ENCODE measurements at places on chromosomes 5 and 9.
A peak's percentile ranks its signal among the peaks of the same experiment; 100 is the strongest.

GRCh38 chr5:149549461-149550267, 1.6 kb downstream of the CSNK1A1 start:
- DNase-seq: peak; percentile 52

- no peak for DNase-seq
These were observed 20.1 kb downstream of the GRHPR start for GRCh38 chr9:37442556-37442955.

GRCh38 chr9:72888067-72888466, 64.8 kb downstream of the ALDH1A1 start:
- DNase-seq: no peak

- no peak for DNase-seq
These were observed 110.4 kb downstream of the TLE4 start for GRCh38 chr9:79682076-79682736.

DNA sequence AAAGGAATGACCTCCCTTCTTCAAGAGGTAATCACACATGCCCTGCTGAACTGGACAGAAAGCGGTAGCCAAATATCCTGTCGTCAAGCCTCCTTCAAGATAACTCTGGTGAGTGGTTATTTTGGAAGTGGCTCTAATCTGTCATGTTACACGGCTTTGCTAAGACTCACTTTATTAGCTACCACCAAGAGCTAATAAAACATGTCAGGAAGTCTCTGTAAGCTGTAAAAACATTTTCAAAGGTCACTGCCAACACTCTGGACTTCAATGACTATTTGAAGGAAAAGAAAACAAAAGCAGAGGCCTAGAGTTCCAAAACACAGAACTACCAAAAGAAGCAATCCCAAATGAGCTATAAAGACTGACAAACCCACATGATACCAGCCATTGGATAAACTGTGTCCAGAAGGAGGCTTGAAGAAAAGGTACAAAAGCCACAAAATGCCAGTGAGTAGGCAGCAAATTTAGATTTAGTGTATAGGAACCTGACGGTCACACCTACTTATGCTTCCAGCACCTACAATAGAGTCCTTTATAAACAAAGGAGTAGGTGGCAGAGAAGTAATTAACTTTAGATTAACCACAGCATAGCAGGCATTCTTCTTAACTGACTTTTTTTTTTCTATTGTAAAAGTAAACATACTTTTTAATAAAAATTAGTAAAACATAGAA, 97.3 kb upstream of the EQTN start:
- DNase-seq: no peak

GRCh38 chr9:37836386-37836785, 35.8 kb downstream of the DCAF10 start:
- DNase-seq: no peak

- DNase-seq: no peak
These were observed 607.2 kb downstream of the EFNA5 start for GRCh38 chr5:107063511-107063910.

DNA sequence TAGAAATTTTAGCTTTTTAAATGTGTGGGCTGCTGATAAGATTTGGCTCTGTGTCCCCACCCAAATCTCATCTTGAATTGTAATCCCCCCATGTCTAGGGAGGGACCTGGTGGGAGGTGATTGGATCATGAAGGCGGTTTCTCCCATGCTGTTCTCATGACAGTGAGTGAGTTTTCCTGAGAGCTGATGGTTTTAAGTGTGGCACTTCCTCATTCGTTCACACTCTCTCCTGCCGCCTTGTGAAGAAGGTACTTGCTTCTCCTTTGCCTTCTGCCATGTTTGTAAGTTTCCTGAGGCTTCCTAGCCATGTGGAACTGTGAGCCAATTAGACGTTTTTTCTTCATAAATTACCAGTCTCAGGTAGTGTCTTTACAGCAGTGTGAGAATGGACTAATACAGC, 127.8 kb upstream of the MVB12B start:
- DNase-seq: no peak

DNA sequence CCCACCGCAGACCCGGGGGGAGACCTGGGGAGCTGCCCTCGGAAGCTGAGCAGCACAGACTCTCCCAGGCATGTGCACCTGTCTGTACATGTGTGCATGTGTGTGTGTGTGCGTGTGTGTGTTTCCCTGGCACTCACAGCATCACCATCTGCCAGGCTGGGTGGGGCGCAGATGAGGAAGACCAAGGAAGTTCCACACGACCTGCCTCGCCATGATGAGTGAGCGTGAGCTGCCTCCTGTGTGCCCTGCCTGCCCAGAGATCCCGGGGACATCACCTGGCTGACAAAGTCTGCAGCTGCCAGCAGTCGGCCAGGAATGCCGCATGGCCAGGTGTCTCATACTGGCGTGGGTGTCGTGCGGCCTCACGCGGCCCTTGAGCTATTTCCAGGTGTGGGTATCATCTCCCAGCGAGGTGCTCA, 4.0 kb upstream of the GPSM1 start:
- DNase-seq: no peak

DNA sequence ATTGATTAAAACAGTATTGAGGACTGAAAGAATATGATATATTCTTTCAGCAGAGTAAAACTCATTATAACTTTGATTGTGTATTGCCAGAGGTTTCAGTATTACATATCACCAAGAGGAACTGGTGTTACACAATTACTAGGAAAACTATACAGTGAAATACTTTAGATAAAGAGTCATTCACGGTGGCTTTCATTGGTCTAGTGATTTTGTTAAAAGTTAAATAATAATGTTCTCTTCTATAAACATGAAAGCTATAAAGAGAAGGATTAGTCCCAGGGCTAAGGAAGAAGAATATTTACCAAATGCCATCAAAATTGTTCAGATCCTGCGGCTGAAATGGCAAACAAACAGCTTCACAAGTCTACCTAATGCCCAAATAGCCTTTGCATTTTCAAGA, 306.2 kb downstream of the SEMA5A start:
- DNase-seq: no peak

- DNase-seq: peak; percentile 17
These were observed 49.9 kb upstream of the KCNN2 start for GRCh38 chr5:114311968-114312367.

DNA sequence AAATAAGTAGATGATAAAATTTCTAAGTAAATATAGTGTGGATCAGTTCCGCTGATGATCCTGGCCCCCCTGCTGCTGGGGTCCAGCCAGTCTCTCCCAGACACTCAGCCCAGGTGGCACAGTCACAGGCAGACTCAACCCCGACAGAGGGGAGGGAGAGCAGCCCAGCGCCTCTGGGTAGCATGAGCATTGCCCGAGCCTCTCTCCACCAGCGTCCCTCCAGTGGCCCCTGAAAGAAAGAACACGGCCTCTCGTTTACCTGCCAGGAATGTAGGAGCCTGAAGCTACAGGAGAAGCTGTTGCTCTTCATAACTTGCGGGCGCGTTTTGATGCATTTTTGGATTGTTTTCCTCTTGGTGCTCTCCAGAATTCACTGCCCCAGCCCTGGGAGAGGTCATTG, 68.8 kb upstream of the ICE1 start:
- DNase-seq: no peak

DNA sequence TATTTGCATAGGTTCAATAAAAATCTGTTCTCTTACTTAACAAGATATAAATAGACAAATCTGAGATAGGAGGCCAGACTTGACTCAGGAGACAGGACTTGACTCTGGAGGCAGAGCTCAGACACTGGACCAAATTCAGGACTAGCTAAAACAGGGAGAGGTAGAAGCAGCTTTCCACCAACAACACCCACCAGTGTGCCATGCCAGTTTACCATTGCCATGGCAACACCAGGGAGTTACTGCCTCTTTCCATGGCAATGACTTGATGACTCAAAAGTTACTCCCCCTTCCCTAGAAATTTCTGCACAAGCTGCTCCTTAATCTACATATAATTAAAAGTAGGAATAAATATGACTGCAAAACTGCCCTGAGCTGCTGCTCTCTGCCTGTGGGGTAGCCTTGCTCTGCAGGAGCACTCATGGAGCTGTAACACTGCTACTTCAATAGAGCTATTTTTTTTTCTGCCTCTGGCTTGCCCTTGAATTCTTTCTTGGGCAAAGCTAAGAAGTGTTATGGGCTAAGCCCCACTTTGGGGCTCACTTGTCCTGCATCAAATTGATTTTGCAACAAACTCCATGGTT, 473.0 kb downstream of the PLK2 start:
- peak; percentile 39 for DNase-seq

- DNase-seq: no peak
These were observed 157.0 kb downstream of the FAM114A2 start for GRCh38 chr5:153881687-153882086.

DNA sequence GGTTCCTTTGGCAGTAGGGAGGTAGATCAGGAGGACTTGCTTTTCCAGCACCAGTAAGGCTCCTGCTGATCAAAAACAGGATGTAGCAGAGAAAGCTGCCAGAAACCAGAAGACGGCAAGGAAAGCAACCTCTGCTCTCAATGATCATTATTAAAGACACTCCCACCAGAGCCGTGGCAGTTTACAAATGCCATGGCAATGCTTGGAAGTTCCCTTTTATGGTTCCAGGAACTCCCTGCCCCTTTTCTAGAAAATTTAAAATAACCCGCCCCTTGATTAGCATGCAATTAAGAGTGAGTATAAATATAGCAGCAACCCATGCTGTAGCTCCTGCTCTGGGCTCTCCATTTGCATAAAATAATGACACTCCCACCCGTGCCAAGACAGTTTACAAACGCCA, 16.1 kb downstream of the EQTN start:
- DNase-seq: no peak

- DNase-seq: no peak
These were observed 1933.2 kb upstream of the WWC1 start for GRCh38 chr5:166358127-166358830.

DNA sequence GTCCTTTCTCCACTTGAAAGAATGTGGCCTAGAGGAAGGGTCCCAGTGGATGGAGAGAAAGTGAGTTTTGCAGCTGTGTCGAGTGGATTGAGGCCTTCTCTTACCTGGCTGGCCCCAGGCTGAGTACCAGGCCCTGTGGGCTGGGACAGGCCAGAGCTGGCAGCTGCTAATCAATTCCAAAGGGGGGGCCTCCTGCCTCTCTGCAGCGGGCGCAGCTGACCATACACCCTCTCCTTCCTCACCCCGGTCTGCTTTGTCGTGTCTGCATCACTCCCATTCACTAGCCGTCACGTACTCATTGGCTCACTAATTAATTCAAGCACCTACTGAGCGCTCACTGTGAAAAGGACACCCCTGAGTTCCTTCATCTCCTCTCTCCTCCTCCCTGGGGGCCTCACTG, 58.4 kb upstream of the PITX1 start:
- DNase-seq: no peak

DNA sequence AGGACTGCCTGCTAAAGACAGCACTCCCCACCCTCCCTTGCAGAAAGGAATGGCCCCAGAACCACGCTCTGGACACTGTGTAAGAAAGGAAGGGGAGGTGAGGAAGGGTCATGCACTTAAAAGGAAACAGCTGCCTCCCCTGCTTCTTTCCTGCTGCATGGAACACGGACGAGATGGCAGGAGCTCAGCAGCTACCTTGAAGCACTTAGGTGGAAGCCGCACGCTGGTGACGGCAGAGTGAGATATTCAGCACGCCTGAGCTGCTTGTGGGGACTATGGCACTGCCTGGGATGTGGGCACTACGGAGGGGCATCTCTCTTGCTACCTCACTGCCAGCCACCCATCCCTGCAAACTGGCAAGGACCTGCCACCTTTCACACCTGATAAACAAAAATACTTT, 101.5 kb downstream of the VAV2 start:
- no peak for DNase-seq

DNA sequence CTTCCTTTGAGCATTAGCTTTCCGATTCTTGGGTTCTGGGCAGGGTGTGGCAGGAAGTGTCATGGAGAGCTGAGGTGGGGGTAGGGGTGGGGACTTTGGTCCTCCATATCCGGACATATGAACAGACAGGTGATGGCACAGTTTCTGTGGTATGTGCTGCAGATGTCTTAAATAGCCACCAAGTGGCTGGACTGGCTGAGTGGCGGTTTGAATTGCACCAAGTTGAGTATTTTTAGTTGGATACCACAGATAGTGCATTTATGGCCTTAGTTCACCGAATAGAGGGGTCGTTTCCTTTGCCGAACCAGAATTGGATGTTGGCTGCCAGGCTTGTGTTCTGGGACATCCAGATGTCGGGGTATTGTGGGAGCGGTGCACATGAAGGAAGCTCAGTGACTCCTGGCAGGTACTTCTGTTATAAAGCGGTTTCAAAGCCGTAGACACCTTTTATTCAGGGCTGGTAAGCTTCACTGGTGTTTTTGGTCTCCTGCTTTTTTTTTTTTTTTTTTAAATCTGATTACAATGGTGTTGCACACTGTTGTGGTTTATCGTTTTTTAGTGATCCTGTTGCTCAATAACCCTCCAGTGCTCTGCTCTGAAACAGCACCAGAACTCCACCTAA, 15.1 kb upstream of the TNFAIP8 start:
- no peak for DNase-seq

DNA sequence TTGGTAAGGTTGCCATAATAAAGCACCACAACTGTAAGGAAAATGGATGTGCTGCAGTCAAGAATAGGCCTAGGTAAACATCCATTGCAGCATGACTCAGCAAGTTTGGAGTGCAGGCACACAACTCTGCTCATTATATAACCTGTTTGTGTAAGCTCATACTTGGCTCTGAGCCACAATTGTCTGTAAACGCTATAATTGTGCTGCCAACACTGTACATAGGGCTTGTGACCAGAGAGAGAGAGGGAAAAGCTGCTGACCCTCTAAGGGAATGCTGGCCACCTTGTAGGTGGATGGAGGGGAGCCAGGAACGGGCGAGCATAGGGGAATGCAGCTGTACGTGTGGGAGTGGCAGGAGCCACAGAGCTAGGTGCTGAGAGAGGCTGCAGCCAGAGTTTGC, 2186.5 kb upstream of the ACO1 start:
- DNase-seq: no peak

GRCh38 chr9:99050924-99051323, 54.0 kb upstream of the TGFBR1 start:
- DNase-seq: no peak

GRCh38 chr9:108568093-108568492, 287.7 kb downstream of the ACTL7B start:
- no peak for DNase-seq

DNA sequence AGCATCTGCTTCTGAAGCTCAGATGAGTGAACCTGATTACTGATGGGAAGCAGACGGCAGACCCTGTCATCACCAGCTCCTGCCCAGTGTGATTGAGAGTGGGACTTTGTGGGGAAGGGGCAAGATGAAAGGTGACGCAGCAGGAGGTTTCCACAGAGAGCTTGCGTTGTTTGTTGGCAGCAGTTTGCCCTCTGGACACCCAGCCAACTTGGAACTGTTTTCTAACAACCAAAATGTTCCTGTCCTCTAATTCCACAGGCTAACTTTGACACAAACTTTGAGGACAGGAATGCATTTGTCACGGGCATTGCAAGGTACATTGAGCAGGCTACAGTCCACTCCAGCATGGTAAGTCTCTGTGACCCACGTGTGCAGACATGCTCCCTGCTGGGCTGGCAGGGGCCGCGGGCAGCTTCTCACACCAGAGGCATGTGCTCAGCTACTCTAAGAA, 20.9 kb downstream of the CYFIP2 start:
- DNase-seq: no peak

- no peak for DNase-seq
These were observed 136.2 kb upstream of the LPCAT1 start for GRCh38 chr5:1660001-1660400.

GRCh38 chr9:120985819-120986222, 59.2 kb upstream of the TRAF1 start:
- no peak for DNase-seq

Data from femur (tissue), 1 donor.